ENCODE measurements at places on chromosomes 13 and 19. TPM values are rescaled to one million over a fixed set of nuclear protein-coding genes. Genes with fewer than 3 reads are reported as not detected.

Gene ATCAY
- polyA plus RNA-seq = not detected

Gene CDC42EP5
- 8.7 TPM for polyA plus RNA-seq

Gene CNN1
- polyA plus RNA-seq = 306 TPM

Gene TJP3
- polyA plus RNA-seq = 0.06 TPM

Gene ZNF709
- 1.3 TPM for polyA plus RNA-seq

Gene KIR2DL1
- not detected for polyA plus RNA-seq

Gene ZNF564
- polyA plus RNA-seq = 4.0 TPM

Gene METTL21C
- not detected for polyA plus RNA-seq

Gene ZGLP1
- 1.1 TPM for polyA plus RNA-seq

Gene ANKRD10
- polyA plus RNA-seq = 37.7 TPM

Gene SIGLEC5
- polyA plus RNA-seq = 0.15 TPM

Gene IZUMO2
- polyA plus RNA-seq = not detected

Gene TINCR
- polyA plus RNA-seq = 0.07 TPM

Gene JAK3
- polyA plus RNA-seq = 1.1 TPM

Gene TYROBP
- 42.7 TPM for polyA plus RNA-seq

Gene C1QTNF9
- polyA plus RNA-seq = 4.3 TPM

Gene C19orf33
- 54.2 TPM for polyA plus RNA-seq

Gene SULT2A1
- polyA plus RNA-seq = not detected

Gene ATP4A
- not detected for polyA plus RNA-seq

Gene CD22
- polyA plus RNA-seq = 0.11 TPM

Gene NKG7
- polyA plus RNA-seq = 2.9 TPM

Gene MUC16
- not detected for polyA plus RNA-seq

Gene ZNF433
- 6.6 TPM for polyA plus RNA-seq
